ENCODE measurements at places on chromosomes 5 and 9.

- no peak for DNase-seq
Observed at GRCh38 chr9:4836676-4837075, 43.9 kb downstream of the RCL1 start.

DNA sequence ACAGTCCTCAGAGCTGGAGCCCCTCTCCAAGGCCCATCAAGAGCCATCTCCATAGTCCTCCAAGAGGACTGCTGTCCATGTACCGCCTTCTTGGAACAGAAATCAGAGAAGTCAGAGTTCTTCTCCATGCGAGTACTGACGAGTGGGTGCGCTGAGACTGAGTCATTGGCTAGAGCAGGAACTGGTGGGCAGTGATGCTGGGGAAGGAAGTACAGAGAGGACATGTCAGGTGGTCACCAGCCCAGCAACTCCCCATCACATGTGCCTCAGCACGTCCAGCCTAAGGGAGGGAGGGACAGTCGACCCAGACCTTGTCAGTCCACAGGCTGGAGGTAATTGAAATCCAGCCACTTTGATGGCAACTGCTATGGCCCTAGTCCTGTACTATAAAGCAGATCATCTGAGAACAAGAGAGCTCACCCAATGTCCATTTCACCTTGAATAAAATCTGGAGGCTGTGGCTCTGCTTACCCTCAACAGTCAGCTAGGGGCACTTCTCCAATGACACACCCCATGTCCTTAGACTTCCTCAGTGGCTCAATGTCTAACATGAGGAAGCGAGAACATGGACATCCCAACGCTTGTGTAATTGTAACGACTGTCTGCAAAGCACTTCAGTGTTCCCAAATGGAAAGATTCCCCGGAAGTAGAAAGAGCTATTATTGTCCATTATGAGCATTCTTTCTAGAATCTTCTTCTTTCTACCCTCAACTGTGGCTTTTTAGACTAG lies 15.0 kb upstream of the FBP1 start:
- DNase-seq, result no peak

DNA sequence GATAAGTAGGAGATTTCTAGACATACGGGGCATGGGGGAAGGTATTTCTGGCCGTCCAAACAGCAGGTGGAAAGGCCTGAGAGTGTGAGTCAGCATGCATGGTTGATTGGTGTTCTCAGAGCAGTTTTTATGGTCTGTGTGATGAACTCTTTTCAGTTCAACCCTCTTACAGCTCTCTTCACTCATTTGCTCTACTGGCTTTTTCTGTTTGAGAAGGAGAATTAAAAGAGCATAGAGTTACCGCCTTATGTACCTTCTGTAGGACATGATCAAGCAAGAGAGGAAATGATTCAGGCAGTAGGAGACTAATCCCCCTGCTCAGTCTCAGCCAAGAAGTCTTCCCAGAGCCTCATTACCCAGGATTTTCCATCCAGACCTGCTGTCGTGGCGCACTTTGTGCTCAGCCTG lies 92.4 kb downstream of the PRDM6 start:
- no peak for DNase-seq

GRCh38 chr5:157026789-157027424 lies 32.0 kb downstream of the HAVCR1 start:
- DNase-seq, result no peak

DNA sequence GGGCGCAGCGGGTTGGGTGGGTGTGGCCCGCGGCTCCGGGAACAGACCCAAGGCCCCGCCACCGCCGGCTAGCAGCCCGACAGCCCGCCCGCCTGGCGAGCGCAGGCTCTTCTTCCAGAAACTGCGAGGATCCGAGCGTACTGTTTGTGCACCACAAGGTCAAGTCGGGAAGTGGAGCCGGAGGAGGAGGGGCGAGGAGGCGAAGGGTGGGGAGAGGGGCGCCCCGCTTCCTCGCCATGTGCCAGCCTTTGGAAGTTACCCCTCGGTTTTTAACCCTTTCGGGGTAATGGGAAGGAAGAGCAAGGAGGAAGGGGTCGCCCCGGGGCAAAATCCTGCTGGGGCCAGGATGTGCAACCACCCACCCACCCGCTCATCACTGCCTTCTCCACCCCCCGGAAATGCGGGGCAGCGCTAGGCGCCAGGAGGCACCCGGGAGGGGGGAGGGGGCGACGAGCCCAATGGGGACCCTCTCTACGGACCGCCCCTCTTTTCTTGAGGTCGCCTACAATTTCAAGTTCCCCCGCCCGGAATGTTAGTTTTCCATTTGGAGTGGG lies 1.1 kb upstream of the JADE2 start:
- DNase-seq, result no peak

GRCh38 chr5:119290161-119290569 lies 65.7 kb upstream of the TNFAIP8 start:
- DNase-seq, result no peak

DNA sequence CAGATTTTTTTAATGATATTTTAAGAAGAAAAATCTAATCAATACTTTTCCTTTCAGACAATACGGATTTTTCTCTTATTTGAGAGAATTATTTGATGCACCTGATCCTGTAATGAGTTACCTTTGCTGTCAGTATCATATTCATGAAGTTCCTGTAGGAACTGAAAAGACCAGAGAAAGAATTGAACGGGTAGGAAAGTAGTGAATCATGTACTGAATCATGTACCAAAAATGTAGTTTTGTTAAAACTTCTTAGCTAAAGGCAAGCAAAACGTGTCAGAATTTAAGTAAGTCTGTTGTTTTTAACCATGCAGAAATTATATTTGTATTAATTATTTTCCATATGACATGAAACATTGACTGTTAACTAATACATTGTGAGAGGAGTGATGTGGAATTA lies 56.6 kb downstream of the SMC5 start:
- DNase-seq, result no peak

All from NCI-H1092 (cell line).